Activated naive CD8-positive, alpha-beta T cell treated with anti-CD3 and anti-CD28 coated beads for 36 hours (primary cell): ENCODE measurements at places on chromosomes 2 and 18. TPM values are rescaled to one million over a fixed set of nuclear protein-coding genes. Genes with fewer than 3 reads are reported as not detected.

Gene NR4A2
- 47.7 TPM for total RNA-seq

Gene PROKR1
- 0.52 TPM for total RNA-seq

DNA sequence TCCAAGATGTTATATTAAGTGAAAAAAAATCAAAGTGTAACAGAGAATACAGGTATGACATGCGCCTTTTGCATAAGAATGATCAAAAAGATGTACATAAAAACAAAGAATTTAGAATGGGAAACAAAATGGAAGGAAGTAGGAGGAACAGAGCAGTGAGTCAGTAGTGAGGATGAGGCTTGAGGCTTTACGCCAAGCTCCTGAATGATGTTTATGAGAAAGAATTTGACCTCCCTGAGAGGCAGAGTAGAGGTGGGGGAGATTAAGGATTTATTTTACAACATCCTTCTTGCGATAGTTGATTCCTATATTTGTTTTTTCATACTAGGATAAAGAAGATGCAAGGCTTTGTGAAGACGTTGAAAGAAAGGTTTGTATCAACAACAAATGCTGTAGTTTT, 81.4 kb downstream of the DCDC2C start:
- no peak for DNase-seq

Gene SPAG16
- total RNA-seq, result 9.9 TPM

Gene COL4A3
- not detected for total RNA-seq

GRCh38 chr2:218291318-218292047, 820 bp downstream of the TMBIM1 start:
- DNase-seq, result no peak
